ENCODE measurements at places on chromosomes 12 and 14. TPM values are rescaled to one million over a fixed set of nuclear protein-coding genes. Genes with fewer than 3 reads are reported as not detected.

The GALNT8 gene
- 15.6 TPM for total RNA-seq

The RASSF9 gene
- 4.0 TPM for total RNA-seq

The SLCO1B3 gene
- total RNA-seq, result not detected

The NTF3 gene
- total RNA-seq, result 2.4 TPM

The RBP5 gene
- 5.8 TPM for total RNA-seq

The CACNA1C gene
- 11.7 TPM for total RNA-seq

The TNS2 gene
- total RNA-seq, result 6.6 TPM

The CELA1 gene
- total RNA-seq, result not detected

The NYNRIN gene
- 38.3 TPM for total RNA-seq

The HAL gene
- total RNA-seq, result 0.46 TPM

The TMEM229B gene
- total RNA-seq, result 1.8 TPM

The SLC35F4 gene
- total RNA-seq, result 0.14 TPM

The DEPDC4 gene
- total RNA-seq, result 4.3 TPM

The AMIGO2 gene
- total RNA-seq, result 10.7 TPM

The CCDC196 gene
- total RNA-seq, result not detected

The COCH gene
- total RNA-seq, result 32.5 TPM

The OTUB2 gene
- 7.0 TPM for total RNA-seq

The BCL2L2 gene
- 23.7 TPM for total RNA-seq

The PLEKHG7 gene
- total RNA-seq, result 0.65 TPM

The FAM222A gene
- 11.6 TPM for total RNA-seq

The HOXC11 gene
- total RNA-seq, result not detected

The CHGA gene
- total RNA-seq, result 1,495 TPM

The MAP1LC3B2 gene
- total RNA-seq, result 0.84 TPM

The PTPRR gene
- 0.38 TPM for total RNA-seq

The PIANP gene
- 2.0 TPM for total RNA-seq

The PRKCH gene
- total RNA-seq, result 4.5 TPM

The LRP1-AS gene
- total RNA-seq, result not detected

The TAS2R30 gene
- 5.6 TPM for total RNA-seq

The EML5 gene
- 6.0 TPM for total RNA-seq

The REP15 gene
- 3.0 TPM for total RNA-seq

The C12orf75 gene
- total RNA-seq, result 231 TPM

The KSR2 gene
- total RNA-seq, result 1.8 TPM

The DEGS2 gene
- total RNA-seq, result 0.73 TPM

The CNTN1 gene
- 3.1 TPM for total RNA-seq

The RD3L gene
- not detected for total RNA-seq

The EMP1 gene
- total RNA-seq, result 0.31 TPM

The EPYC gene
- total RNA-seq, result not detected

The KRT85 gene
- not detected for total RNA-seq

The ANO2 gene
- 2.8 TPM for total RNA-seq

The HOXC10 gene
- not detected for total RNA-seq

Data from progenitor cell of endocrine pancreas (in vitro differentiated cells).